ENCODE measurements at places on chromosomes 2 and 18.
A peak's percentile ranks its signal among the peaks of the same experiment; 100 is the strongest.

GRCh38 chr2:62631160-62632085, 74.1 kb upstream of the EHBP1 start:
- DNase-seq: no peak

DNA sequence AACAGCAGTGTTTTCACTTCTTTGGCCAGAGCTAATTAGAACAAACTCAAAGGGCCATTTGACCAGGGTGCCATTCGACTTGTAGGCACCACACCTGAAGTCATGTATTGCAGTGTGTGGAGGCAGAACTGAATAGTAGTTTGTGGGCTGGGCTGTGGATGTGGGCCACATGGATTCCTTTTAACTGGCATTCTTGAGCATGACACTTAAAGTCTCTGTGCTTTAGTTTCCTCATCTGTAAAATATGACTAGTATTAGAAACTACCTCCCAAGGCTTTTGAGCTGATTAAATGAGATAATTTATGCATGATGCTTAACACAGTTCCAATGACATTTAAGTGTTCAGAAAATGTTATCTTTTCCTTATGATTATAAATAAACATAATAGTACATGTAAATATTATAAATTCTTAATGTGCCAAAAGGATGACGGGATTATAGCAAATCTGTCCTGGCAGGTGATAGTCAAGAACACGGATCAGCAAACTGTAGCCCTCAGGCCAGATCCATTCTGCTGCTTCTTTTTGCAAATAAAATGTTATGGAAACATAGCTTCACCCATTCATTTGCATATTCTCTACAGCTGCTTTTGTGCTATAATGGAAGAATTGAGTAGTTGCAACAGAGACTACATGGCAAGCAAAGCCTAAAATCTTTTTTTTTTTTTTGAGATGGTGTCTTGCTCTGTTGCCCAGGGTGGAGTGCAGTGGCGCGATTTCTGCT, 36.3 kb upstream of the CCDC68 start:
- no peak for DNase-seq

DNA sequence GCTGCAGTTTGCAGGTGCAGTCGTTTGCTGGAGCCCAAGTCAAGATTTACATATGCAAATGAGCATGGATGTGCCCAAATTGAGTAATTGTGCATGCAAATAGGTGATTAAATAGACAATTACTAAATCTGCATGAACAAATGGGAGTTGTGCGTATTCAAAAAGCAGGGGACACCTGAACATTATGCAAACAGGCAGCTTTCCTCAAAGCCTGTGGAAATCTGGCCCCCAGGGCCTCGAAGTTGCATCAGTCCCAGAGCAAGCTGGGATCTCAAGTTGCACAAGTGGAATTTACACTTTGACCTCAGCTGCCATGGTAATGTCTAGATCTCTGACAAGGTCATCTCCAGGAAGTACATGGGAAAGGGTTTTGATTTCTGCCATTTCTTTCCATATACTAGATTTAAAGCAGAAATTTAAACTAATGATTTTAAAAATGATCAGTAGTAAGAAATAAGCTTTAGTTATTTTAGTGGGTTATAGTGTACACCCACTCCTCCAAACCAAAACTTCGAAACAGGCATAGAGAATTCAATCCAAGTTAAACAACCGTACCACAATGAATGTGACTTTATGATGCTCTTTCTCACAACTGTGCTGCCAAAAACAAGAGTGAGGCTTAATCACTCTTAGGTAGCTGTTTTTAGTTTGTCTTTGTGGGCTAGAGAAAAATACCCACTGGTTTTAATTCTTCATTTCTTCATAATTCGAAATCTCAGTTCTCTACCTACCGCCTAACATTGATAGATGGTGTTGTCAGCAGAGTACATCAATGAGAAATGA, 110.7 kb downstream of the RND3 start:
- no peak for DNase-seq

DNA sequence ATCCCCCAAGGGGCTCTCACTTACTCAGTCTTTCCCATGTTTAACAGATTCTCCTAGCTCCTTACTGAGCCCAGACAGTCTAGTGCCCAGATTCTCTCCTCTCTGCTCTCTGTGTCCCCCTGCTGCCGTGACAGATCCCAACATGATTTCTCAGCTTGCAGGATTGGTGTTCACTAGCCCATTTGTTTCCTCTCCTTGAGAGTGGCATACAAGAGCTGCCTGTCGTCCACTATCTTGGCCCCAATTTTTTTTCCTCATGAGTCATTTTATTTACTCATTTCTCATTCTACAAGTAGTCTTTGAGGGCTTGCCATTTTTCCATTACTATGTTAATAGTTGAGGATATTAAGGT, 199.9 kb upstream of the FN1 start:
- no peak for DNase-seq

- peak; percentile 43 for DNase-seq
These were observed 221.0 kb downstream of the CDH20 start for GRCh38 chr18:61554117-61554776.

DNA sequence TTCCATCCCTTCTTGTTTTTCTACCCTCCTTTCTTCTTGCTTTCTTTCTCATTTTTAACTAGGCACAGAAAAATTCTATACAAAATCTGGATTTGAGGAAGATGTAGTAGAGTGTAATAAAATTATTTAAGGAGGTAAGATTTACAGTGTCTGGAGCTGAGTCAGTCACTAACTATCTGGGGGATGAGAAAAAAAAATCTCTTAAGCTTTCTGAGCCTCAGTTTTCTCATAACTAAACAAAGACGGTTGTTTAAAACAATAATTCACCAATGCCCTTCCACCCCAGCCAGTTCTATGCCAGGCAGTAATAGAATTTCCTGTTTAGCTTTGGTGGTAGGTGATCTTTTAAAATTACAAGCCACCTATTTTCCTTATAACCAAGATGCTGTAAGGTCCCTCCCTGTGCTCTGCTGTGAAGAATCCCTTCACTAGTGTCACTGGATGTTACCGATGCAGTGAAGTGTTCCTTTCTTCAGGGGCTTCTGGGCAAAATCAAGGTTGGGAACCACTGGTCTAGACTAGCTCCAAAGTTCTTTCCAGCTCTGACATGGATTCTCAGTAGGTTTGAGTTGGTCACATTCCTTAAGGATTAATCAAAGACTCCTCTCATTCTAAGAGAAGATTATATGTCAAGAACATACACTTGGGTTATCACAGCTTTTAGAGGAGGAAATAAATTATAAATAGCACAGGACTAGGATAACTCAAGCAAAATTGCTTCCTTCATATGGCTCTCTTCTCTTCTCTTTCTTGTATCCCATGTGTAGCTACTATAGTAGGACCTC, 289.0 kb downstream of the CDH2 start:
- DNase-seq: no peak

DNA sequence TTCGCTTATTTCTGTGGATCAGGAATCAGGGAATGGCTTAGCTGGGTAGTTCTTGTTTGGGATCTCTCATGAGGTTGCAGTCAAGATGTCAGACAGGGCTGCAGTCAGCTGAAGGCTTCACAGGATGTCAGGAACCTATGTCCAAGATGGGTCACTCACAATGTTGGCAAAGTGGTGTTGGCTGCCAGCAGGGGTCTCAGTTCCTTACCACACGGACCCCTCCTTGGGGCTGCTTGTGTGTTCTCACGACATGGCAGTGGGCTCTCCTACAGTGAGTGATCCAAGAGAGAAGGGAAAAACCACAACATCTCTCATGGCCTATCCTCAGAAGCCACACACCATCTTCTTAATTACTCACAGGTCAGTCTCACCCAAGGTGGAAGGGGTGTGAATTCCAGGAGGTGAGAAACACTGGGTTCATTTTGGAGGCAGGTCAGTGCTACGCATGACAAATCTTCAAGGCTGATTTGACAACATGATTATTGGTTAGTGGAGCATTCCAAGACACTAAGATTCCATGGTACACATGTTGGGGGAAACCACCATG, 1.3 kb upstream of the ANTXR1 start:
- no peak for DNase-seq

- DNase-seq: no peak
These were observed 182.9 kb upstream of the SIX3 start for GRCh38 chr2:44758591-44758990.

- DNase-seq: no peak
These were observed 743.6 kb downstream of the KCNJ3 start for GRCh38 chr2:155442088-155442487.

DNA sequence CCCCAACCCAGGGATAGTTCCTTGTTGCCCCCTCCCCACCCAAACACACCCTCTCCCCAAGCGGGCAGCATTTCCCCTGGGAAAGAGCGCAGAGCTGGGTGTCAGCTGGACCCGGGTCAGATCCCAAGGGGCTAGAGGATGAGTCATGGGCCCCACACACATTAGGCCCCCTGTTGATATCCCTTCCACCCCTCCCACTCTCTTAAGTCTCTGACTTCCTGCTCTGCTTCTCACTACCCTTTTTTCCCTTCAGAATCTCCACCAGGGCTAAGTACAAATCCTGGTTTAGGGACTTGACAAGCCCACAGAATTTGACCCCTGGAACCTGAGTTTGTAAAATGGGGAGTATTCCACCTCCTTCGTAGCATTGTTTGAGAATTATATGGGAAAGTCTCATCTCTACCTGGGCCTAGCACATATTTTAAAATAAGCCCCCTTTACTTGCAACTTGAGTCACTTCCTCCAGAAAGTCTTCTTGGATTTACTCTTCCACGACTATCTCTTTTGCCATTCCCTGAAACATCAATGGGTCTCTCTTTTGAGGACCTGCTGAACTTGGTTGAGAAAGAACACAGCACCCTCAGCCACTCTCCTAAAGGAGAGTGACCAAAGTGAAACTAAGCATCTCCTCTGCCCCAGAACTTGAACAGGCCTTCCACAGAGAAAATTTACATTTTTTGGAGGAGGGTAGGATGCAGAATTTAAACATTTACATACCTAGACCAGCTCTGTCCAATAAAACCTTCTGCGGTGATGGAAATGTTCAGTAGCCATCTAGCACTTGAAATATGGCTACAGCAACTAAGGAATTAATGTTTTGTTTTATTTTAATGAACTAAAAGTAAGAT, 4.7 kb downstream of the RTKN start:
- DNase-seq: no peak

GRCh38 chr2:128408349-128409305, 90.0 kb upstream of the HS6ST1 start:
- DNase-seq: no peak

DNA sequence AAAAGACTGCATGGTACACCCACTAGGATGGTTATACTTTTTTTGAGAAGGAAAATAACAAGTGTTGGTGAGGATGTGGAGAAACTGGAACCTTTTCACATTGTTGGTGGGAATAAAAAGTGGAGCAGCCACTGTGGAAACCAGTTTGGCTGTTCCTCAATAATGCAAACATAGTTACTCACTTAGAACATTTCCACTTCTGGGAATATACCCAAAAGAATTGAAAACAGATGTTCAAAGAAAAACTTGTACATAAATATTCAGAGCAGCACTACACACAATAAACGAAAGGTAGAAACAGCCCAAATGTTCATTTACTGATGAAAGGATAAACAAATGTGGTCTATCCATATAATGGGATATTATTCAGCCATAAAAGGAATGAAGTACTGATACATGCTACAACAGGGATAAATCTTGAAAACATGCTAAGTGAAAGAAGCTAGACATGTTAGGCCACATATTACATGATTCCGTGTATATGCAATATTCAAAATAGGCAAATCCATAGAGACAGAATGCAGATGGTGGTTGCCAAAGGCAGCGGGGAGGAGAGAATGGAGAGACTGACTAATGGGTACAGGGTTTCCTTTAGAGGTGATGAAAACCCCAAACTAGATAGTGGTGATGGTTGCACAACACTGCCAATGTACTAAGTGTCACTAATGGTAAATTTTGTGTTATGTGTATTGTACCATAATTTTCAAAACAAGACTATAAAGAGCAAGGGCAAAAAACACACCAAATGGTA, 20.9 kb upstream of the LMAN1 start:
- no peak for DNase-seq

DNA sequence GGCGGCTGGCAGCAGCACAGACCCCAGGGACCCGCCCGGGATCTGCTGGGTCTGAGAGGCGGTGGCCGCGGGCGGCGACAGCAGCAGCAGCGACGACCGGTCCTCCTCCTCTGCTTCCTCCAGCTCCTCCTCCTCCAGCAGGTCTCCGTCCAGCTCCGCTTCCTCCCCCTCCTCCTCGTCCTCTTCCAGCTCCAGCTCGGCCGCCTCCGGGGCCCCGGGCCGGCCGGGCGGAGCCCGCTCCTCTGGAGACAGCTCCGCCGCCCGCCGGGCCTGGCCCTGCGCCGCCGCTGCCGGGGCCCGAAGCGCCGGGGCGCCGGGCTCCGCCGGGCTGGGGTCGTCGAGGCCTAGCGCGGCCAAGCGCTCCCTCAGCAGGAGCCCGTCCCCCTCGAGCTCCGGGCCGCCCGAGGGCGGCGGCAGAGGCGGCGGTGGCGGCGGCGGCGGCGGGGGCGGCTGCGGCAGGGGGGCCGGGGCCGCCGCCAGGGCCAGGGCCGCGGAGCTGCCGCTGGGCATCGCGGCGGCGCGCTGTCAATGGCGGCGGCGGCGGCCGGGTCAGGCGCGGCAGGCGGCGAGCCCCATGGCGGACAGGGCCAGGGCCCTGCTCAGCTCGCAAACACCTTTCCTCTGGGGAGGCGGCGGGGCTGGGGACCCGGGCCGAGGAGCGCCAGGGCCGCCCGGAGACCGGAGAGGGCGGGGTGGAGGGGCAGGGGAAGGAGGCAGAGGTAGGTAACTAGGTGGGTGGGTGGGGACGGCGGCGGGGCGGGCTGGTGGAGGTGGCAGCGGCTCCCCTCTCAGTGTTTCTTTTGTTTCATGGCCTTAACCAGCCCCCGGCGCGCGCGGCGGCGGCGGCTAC, 445 bp downstream of the MEX3C start:
- DNase-seq: peak; percentile 41

DNA sequence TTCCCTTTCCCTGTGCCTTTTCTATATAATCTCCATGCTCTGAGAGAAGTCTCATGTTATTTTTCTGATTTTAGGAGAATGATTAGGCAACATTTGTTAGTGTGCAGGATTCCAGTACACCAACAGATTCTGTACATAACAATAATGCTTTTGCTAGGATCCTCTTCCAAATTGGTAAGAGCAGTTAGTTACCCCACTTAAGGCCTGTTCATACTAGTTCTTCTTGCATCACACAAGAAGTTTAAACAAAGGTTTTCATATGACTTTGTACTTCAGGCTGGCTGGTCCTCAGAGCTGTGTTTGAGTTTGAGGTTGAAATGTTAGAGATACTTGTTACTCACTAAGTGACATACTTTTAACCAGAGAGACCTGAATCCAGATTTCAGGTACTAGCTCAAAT, 686.9 kb upstream of the NRXN1 start:
- DNase-seq: no peak

GRCh38 chr18:3985020-3985419, 470.1 kb downstream of the DLGAP1 start:
- no peak for DNase-seq

- no peak for DNase-seq
These were observed 12.2 kb upstream of the NFATC1 start for GRCh38 chr18:79383388-79384056.

GRCh38 chr2:237096911-237097310, 11.2 kb downstream of the COPS8 start:
- DNase-seq: no peak

GRCh38 chr2:104249629-104250028, 604.3 kb upstream of the POU3F3 start:
- no peak for DNase-seq

GRCh38 chr2:189336276-189336975, 104.8 kb upstream of the WDR75 start:
- no peak for DNase-seq

- peak; percentile 73 for DNase-seq
These were observed 57.1 kb downstream of the RMDN2 start for GRCh38 chr2:37982147-37982582.

All from activated naive CD4-positive, alpha-beta T cell treated with anti-CD3 and anti-CD28 coated beads for 36 hours (primary cell).